ENCODE measurements at places on chromosomes 3 and 15. TPM values are rescaled to one million over a fixed set of nuclear protein-coding genes. Genes with fewer than 3 reads are reported as not detected.

Gene ZNF860
- 7.1 TPM for total RNA-seq

Gene GPR160
- total RNA-seq, result 13.1 TPM

Gene ARL8B
- total RNA-seq, result 63.0 TPM

Gene PTPN9
- total RNA-seq, result 26.2 TPM

DNA sequence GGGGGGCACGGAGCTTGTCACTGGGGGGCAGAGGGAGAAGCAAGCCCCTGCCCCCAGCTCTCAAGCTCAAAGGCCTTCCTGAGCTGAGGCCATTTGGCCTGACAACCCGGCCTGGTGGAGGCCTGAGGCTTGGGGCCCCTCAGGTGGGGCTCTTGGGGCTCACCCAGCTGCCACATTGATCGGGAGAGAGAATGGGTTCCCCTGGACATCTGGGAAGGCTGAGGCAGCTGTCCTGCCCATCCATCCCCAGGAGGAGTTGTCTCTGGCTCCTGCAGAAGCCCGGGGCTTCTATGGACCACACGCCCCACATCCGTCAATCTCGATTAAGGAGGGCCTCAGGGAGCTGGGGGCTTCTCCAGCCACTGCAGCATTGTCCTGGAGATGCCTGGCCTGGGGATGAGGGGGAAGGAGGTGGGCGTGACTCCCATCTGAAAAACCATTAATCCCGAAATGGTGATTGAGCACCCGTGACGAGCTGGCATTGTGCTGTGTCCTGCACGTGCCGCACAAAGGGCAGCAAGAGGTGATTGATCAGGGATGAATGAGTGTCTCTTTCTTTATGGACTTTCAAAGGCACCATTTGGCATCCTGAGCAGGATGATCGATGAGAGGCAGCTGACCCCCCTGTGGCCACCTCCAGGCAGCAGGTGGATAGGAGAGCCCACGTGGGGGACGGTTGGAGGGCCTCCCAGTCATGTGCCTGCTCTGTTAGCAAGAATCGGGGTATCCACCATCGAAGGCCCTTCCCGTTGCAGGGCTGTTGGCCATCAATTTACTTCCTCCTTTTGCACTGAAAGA is 17.2 kb upstream of the CRABP1 start:
- DNase-seq, result no peak

DNA sequence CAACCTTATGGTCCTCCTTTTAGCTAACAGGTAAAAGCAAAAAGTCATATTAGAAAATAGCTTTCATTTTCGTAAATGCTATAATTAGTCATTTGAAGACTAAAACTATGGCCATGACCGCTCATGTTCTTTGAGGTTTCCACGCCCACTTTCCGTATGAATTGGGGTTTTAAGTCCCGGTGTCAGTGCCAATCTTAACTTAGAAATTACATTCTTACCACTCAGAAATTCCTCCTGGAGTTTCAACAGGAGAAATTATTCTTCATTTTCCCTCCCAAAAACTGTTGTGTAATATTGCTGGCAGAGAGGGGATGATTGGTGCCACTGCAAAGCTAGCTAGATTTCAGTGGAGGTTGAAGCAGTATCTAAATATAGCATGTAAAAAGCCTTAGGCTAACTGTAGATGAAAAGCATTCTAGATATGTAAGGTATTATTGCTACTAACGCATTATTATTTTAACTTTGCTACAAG is 71.0 kb upstream of the MDFIC2 start:
- no peak for DNase-seq

GRCh38 chr15:45921376-45921775 is 286.5 kb downstream of the SQOR start:
- DNase-seq, result no peak

DNA sequence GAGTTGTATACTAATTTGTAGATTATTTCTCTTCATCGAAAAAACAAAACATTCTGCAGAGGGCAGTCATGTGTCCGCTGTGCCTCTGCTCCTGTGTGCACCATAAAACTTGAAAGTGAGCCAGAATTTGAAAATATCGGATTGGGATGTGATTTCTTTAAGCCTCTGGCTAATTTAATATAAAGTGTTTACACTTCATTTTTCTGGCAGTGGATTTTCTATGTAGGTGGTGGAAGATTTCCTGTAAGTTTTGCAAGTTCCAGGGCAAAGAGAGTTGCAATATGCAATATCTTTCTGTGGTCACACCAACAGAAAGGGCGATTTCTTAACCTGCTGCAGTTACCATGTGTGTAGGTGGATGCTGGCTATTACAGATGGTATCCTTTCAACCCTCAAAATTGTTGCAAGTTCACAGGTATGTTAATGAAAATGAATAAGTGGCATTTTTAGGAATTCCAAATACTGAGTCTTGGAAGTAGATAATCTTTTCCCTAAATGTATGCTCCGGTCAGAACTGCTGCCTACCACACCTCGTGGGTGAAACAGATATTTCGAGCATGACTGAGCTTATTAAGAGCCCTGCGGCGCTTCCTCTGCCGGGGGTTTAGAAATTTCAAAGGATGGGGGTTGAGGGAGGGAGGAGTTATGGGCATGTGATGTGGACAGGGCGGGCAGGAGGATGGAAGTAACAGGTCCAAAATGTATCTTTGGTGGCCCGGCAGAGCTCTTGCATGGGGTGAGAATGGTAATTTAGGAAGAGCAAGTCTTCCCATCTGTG is 134.0 kb downstream of the PGPEP1L start:
- no peak for DNase-seq

GRCh38 chr3:127090218-127091160 is 102.4 kb upstream of the PRR23E start:
- no peak for DNase-seq

- DNase-seq, result no peak
These were observed 1.1 kb downstream of the GTF2E1 start for GRCh38 chr3:120743556-120744195.

GRCh38 chr15:66089509-66089908 is 164.0 kb downstream of the MEGF11 start:
- DNase-seq, result no peak

GRCh38 chr3:118970819-118971218 is 63.8 kb downstream of the IGSF11 start:
- no peak for DNase-seq

DNA sequence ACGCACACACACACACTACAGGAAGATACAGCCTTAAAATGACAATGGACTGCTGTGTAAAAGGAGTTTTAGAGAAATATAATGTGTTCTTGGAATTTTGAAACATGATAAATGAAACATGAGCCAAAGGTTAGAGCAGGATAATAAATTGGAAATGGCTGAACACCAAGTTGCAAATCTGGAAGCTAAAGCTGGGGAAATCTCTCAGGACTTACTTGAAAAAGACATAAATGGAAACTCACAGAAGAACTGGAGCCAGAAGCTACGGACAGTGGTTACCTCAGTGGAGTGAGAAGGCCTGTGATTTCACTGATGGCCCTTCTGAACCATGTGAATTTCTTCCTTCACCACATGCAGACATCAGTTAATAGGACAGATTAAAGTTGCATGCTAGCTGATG is 37.3 kb upstream of the ATP10A start:
- DNase-seq, result no peak

- no peak for DNase-seq
These were observed 5.8 kb downstream of the PRKCD start for GRCh38 chr3:53166781-53167291.

DNA sequence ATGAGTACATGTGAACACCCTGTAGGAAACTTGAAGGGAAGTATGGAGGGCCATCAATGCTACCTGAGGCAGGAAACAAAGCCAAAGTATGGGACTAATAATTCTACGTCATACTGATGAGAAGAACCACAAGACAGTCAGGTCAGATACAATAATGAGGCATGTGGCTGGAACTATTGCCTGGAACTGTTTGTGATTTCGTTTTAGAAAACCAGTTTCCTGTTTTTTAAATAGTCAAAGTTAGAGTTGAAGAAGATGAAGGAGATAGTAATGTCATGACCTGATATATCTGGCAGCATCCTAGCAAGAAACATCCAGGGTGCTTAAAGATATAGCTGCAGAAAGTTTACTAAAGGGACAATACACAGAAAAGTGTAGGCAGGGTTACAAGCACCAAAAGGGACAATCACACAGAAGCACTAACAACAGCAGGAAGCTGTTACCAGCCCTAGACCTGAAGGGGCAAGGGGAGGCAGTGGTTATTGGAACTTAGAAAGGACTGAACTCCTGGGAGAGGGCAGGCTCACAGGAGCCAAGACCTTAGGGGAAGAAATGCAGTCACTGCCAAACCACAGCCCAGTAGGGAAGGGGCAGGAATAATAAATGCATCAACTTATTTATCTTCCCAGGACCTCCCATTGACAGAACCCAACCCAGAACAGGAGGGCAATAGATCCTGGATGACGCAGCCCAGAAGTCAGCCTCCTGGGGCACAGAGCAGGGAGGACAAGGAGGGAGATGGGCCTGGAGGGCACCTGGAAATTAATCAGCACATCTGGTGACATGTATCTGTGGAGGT is 302.1 kb upstream of the STT3B start:
- no peak for DNase-seq

DNA sequence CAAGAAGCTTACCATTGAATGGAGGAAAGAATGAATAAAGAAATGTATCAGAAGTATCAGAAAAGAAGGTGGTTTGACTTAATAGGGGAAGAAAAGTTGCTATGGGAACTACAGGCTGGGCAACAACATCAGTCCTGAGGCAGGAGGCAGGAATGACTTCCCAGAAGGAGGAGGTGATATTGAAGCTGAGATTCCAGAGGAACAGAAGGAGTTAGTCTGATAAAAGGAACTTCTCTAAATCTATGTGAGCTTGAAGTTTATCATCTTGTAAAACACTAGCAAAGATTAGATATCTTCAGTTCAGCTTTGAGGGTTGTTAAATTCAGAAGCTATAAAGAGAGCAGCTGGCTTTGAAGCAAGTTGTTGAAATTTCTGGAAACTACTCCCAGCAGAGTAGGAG is 213.3 kb upstream of the THRB start:
- no peak for DNase-seq

DNA sequence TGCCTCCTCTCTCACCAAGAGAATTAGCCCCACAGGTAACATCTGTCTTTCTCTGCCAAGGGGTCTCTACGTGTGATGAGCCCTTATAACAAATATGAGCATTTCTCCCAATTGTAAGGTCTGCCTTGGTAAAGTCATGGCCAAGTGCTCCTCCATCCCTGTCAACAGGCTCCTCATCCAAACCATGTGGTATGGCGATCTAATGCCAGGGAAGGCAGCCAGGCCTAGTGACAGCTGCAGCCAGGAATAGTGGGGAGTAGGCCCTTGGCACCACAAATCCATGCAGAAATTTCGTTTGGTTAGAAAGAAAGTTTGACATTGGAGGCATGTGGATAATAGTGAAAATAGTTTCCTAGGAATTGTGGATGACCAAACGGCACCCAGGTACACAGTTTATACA is 4.7 kb upstream of the LRTM1 start:
- DNase-seq, result no peak

DNA sequence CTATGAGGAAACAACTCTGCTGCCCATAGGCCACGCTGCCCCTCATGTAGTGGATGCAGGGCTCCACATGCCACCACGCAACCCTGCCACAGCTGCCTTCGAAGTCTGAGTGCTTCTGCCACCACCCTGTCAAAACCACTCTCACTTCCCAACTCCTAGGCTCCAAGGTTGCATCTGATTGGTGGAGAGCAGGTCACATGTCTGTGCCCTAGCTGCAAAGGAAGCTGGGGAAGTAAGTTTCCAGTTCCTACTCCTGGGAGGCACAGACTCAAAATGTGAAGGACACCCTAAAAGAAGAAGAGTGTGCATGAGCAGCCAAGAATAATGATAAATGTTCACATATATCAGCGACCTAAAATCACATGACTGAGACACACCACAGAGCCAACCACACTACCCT is 31.9 kb upstream of the TICRR start:
- no peak for DNase-seq

DNA sequence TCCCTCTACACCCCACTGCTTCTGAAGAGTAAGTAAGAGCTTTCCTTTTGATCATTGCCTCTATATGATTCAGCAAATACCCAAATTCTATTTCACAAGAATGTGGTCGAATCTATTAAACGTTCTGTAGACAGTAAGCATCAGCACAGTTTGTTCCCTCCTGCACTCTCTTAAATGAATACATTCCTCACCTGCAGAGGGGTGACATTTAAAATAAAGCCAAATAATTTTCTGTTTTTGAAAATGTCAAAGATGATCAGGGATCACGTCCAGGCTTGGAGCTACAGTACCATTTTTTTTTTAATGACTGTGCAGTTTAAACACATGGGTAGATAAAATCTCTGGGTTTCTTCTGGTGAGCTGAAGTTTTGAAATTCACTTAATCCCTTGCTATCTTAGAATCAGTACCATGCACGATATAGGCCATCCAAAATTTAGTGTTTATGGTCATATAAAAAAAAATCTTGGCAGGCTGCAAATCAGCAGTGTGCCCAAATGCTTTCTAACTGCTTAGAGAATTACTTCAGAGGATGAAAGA is 12.8 kb downstream of the PYDC2 start:
- no peak for DNase-seq

GRCh38 chr3:20930034-20930433 is 744.0 kb upstream of the SGO1 start:
- no peak for DNase-seq

GRCh38 chr3:194761384-194761783 is 75.7 kb downstream of the FAM43A start:
- DNase-seq, result no peak

DNA sequence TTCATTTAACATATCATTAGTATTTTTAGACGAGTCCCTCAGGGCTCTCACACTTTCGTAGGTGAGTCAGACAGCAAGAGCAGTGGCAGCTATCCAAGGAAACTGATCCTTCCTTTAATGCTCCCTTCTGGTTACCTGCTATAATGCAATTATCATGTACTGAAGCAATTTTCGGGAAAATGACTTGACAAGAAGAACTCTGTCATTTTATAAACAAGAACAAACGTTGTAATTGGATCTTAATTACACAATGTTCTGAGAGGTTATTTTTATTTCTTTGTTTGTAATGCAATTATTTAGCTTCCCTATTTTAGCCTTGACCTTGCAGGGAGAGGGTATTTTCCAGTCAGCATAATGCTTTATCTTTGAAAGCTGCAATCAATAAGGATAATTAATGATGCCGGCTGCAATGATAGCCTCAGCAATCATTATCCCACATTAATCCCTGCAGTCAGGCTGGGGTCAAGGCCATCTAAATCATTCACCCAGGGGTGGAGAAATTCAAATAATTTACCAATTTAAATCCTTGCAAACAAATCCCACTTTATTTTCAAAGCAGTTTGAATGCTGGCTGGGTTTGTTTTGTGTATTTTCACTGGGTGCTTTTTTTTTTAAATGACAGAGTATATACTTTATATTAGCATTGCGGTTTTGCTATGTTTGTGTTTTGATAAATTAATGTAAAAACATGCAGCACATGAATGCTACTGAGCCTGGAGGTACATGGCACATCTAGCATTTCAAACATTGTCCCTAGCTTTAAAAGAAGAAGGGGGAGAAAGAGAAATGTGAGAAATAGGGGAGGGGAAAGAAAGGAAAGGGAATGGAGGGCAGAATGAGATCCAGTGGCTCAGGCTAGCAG is 249.9 kb downstream of the SHOX2 start:
- no peak for DNase-seq

- no peak for DNase-seq
These were observed 30.2 kb downstream of the TSPAN3 start for GRCh38 chr15:77040673-77041072.

GRCh38 chr3:48151807-48152427 is 36.3 kb downstream of the CDC25A start:
- no peak for DNase-seq

Measured in type B pancreatic cell (in vitro differentiated cells).